ENCODE measurements at places on chromosomes 12 and 14. TPM values are rescaled to one million over a fixed set of nuclear protein-coding genes. Genes with fewer than 3 reads are reported as not detected.

SERPINA6 gene
- total RNA-seq = not detected

LMNTD1 gene
- 0.51 TPM for total RNA-seq

FKBP4 gene
- total RNA-seq = 36.5 TPM

SPIC gene
- total RNA-seq = not detected

FOXG1 gene
- total RNA-seq = not detected

DNAL1 gene
- total RNA-seq = 17.1 TPM

MORN3 gene
- 0.08 TPM for total RNA-seq

ANKRD13A gene
- total RNA-seq = 15.5 TPM

EMP1 gene
- 118 TPM for total RNA-seq

BBOF1 gene
- 3.9 TPM for total RNA-seq

TMTC1 gene
- 33.2 TPM for total RNA-seq

DNA sequence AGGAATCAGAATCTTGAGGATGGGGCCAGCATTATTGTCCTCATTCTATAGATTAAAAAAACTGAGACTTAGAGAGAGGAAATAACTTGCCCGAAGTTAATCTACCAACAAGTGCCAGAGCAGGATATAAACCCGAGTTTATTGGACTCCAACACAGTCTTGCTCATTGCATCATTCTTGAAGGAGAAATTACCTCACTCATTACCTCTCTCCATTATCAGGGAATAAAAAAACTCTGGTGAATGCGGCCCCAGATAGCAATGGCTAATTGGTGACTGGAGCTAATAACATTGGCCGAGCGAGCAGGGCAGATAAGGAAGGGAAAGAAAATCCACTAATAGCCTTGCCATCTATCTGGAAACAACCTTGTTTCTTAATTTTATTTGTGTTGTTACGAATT is 24.7 kb upstream of the TMED10 start:
- DNase-seq = no peak

GRCh38 chr14:68955164-68955850 is 23.8 kb downstream of the ACTN1 start:
- DNase-seq = no peak

DNA sequence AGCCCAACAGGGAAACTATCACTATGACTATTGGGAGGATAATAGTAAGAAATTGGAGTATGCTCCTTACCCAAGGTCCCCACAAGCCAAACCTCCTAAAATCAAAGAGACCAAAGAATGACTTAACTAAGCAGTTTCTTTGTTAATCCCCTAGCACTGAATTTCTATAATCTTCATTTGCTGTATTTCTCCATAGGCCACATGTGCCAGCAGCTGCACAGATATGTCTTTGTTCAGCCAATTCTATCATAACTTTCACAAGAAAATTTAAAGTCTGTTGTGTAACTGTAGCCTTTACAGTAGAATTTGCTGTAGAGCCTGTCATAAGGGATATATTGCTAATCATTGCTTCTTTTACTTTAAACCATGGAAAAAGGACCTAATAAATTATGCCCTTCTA is 104.0 kb downstream of the RIN3 start:
- no peak for DNase-seq

- DNase-seq = peak; percentile 81
Measured at GRCh38 chr14:92568621-92569479, 55.3 kb downstream of the RIN3 start.

GRCh38 chr12:114440270-114441038 is 34.5 kb upstream of the TBX5 start:
- no peak for DNase-seq

DNA sequence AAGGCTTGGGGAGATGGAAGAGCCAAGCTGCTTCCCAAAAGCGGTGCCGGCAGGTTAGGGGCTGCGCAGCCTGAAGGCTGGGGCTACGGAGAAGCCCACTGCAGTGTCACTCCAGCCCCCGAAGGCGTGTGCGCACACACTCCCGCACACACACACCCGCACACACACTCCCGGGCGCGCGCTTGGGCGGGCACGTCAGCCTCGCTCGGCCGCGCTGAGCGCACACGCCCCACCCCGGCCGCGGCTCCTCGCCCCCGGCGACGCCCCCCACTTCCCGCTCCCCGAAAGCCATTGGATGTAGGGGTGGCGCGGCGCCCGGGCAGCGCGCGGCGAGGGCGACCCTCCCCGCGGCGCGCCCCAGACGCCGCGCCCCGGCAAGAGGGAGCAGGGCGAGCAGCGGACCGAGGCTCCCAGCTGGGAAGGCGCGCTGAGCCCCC is at the start of gene KCNK10:
TSS of gene KCNK10 (minus strand) at position 184 of the 437 bp plus-strand sequence. CDS start 471 bp downstream, outside the sequence.
- DNase-seq = no peak

GRCh38 chr12:22626406-22626805 is 1.4 kb downstream of the ETNK1 start:
- DNase-seq = no peak

GRCh38 chr12:105334582-105334981 is 4.1 kb downstream of the C12orf75 start:
- DNase-seq = no peak

DNA sequence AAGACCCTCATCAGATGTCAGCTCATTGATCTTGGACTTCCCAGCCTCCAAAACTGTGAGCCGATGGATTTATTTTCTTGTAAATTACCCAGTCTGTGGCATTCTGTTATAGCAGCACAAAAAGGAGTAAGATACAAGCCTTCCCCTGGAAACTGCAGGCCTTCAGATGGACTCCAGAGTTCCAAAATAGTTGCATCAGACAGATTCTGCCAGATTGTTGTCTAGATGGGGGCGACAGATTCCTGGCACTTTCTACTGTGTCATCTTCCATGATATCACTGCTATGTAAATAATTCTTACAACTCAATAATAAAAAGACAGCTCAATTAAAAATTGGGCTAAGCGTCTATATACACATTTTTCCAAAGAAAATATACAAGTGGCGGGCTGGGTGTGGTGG is 17.2 kb upstream of the MARK3 start:
- DNase-seq = no peak

DNA sequence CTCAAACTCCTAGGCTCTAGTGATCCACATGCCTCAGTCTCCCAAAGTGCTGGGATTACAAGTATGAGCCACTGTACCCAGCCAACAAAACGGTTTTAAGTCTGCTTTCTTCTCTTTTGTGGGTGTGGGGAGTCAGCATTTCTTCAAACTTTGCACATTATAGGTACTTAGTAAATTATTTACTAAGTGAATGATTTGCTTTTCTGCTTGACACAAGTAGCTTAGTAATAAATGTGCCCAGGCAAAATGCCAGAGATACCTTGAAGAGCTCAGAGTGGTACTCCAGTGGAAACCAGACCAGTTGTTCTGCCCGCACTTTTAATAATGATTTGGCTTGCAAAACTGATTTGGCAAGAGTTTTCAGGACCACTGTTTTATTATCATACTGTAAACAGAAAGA is 15.0 kb downstream of the DEPDC4 start:
- DNase-seq = no peak

DNA sequence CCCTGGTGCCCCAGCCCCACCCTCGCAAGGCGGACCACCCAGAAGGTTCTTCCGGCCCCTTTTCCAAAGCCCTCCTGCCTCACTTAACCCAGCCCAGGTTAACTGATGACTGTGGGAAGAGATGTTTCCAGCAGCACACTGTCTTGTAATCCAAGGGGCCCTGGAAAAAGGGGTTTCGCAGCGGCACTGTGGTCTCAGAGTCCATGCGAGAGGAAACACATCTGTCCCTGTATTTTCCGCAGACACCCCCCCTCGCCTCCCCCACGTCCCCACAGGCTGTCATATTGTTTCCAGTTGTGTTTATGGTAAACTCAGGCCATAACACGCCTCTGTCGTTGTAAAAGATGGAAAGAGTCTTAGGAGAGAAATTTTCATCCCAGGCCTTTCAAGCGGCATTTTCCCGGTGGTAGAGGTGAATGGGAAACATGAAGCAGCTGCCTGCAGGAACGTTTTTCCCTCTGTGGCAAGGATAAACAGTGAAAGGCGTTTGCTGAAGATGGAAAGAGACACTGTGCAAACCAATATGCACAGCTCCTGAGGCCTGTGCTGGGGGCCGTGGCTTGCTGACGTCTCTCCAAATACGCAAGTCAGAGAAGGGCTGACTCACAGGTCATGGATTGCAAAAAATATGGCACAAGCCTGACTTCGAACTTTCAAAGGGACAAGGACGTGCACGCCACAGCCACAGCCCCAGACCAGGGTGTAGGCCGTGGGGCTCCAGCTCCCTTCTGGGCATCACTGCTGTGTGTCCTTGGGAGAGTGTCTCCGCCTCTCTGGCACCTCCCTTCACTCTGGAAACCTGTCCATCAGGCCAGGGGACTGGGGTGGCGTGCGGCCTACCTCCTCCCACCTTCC is 22.5 kb upstream of the FZD10 start:
- no peak for DNase-seq

- no peak for DNase-seq
Measured at GRCh38 chr14:48333221-48333920, 658.0 kb upstream of the MDGA2 start.

GRCh38 chr14:59698793-59699192 is 122.2 kb upstream of the CCDC175 start:
- DNase-seq = no peak

DNA sequence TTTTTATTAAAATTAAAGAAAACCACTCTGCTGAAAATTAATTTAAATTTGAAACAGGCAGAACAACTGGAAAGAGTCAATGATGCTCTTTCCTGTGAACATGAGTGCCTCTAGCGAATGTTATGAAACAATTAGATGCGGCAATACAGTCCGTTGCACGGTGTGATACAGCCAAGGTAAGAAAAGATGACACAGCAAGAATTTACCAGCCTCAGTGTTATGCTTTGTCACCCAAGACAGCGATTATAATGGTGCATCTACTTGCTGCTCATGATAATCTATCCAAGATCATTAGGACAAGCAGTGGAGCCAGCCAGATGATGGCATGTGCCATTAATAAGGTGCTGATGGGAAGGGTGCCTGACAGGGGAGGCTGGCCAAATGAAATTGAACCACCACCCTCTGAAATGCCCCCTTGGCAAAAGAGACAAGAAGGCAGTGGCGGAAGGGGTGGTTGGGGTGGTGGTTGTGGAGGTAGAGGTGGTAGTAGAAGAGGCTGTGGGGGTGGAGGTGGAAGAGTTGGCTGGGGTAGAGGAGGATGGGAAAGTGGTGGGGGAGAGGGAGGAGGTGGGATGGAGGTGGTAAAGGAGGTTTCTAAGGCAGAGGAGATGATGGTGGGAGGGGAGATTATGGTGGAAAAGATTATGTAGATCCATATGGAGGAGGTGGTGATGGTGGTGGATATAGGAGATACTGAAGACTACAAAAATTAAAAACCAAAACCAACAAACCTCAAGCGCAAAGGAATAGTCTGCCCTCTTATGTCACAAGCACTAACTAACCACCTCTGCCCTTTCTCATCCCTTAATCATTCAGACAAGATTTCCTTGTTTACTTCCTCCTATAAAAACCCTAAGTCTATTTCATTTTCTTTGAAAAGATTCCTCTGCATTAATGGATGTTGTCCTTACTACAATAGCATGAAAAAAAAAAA is 4.0 kb upstream of the RESF1 start:
- no peak for DNase-seq

- no peak for DNase-seq
Measured at GRCh38 chr12:104226672-104227071, 11.1 kb downstream of the TXNRD1 start.

DNA sequence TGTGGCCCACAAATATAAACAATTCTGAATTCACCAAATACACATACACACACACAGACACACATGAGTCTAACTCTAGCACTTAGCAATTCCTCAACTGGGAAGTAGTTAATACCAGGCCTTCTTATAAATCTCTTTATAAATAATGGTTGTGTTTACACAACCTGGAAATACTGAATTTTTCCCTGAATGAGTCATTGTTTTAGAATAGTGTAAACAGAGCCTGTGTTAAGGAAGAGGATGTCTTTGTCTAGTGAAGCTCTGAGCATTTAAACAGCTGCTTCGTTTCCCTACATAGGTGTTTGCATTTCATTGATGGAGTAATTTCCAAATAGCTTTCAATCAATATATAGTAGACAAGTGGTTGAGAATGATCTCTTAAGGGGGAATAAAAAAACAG is 218.8 kb downstream of the BTG1 start:
- DNase-seq = no peak

GRCh38 chr12:92178340-92178739 is 32.7 kb upstream of the BTG1 start:
- no peak for DNase-seq

GRCh38 chr14:22420598-22421186 is 168.3 kb downstream of the DAD1 start:
- no peak for DNase-seq

Measured in cardiac septum (tissue), 1 donor.